NCI-H1092 (cell line): ENCODE measurements at places on chromosomes 5 and 9.

DNA sequence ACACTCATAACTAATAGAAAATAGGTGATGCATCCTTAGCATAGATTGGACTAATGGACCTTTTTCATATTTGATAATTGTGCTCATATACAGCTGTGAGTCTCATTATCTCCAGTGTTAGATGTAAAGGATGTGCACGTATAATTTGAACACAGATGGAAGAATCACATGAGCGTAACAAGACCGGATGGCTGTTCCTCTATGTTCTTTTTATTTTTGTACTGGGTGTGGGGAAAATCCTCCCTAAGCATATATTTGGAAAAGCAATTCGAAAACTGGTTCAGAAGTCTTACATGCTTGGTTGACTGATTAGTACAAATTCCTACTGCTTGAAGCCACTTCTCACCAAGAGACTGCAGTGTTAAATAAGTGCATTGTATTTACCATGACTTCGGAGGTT lies 230.2 kb downstream of the AOPEP start:
- DNase-seq, result no peak

DNA sequence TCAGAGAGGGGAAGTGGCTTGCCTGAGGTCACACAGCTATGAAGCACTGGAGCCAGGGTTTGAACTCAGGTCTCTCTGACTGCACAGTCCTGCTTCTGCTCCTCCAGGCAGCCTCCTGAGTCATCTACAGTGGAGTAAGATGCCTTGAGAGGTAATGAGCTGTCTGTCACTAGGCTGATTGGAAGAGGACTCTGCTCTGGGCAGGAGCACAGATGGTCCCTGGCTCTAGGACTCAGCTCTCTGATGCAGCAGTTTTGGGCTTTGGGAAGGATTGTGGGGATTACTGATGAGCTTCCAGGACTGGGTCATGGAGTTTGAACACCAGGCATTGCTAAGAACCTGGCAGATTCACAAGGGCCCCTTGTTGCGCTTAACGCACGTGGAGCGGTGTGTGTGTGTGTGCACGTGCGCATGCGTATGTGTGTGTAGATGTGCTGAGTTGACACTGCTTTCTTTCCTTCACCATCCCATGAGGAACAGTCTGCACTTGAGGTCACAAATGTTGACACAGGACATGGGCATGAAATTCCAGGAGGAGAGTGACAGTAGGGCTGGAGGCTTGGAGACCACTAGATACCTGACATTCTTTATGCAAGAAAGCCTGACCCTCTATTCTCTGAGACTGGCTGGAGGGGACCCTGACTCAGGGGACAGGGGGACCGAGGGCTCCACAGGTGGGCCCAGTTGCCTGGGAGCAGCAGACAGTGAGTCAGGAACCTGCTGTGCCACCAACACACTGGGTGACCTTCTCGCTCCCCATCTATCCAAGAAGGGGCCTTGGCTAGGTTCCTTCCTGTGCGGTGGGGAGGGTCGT lies 170.5 kb downstream of the RGS3 start:
- DNase-seq, result no peak

DNA sequence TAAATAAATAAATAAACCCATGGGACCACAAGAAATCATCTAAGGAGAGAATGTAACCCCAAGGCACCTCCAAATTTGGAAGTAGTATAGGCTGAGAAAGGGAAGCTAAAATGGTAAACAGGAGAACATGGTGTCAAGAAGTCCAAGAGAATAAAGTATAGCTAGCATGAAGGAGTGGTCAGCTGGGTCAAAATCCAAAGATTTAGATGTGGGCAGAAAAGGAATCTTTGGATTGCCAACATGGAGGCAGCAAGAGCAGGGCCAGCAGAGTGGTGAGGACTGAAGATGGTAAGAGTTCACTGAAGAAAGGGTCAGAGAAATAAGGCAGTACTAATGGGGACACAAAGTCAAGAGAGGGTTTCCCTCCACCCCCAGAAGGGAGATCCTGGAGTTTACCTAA lies 53.0 kb downstream of the TSSK1B start:
- no peak for DNase-seq

DNA sequence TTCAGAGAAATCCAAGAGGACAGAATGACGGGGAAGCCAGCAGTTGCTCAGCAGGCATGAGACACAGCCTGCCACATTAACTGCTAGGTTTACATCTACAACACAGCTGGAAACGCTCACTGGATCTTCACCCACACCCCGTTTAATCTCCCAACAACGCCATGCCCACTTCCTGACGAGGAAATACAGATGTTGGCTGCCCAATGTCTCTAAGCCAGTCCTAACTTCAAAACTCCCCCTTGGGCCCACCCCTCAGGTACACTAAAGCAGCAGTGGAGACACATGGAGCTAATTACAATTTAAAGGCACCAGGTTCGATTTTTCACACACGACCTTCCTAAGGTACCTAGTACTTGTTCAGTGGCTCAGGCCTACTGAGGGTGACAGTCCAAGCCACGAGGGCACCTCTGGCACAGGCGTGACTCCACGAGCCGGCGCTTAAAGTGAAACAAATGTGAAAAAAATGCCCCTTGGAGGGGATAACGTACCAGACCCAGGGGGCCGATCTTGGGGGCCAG lies 904 bp downstream of the RPL12 start:
- no peak for DNase-seq

GRCh38 chr5:77224672-77225355 lies 14.3 kb downstream of the PDE8B start:
- no peak for DNase-seq

DNA sequence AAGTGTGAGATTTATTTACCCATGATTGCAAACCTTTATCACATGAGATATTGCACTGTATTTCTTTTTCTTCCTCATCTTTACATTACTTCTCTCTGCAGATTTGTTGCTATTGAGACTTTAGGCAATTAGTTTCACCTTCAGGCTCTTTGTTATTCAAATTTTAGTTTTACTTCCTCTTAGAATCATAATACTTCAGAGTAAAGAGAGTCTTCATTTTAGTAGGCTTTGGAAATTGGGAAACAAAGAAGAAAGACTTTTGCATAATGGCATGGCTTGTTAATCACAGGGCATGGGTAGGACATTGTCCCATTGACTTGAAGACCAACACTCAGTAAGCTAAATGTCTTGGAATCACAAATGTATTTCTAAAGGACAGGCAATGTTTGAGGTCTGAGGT lies 1.2 kb upstream of the PCDHGA5 start:
- no peak for DNase-seq

- DNase-seq, result no peak
These were observed 15.6 kb upstream of the SPATA24 start for GRCh38 chr5:139419226-139420192.

DNA sequence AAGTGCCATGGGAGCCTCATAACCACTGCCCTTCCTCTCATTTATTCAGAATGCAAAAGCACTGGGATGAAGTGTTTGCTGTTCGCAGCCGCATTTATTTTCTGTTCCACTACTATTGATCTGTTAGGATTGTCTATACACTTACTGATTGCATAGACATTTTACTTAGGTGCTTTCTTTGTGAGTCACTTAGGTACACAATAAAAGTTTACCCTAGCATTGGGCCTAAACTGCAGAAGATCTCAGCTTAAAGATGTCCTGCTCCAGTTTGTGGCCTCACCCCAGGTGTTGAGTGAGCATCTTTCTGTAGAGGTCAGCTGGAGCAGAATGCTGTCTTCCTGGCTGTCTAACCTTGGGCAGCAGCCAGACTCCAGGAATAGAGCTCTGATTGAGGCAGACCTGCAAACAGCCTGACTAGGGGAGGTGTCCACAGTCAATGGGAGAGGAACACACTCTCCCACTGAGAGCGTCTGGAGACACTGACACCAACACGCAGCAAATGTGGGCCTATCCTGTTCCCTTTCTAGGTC lies 54.0 kb downstream of the GPR21 start:
- no peak for DNase-seq

- no peak for DNase-seq
These were observed 82.2 kb upstream of the BRINP1 start for GRCh38 chr9:119451426-119451825.

DNA sequence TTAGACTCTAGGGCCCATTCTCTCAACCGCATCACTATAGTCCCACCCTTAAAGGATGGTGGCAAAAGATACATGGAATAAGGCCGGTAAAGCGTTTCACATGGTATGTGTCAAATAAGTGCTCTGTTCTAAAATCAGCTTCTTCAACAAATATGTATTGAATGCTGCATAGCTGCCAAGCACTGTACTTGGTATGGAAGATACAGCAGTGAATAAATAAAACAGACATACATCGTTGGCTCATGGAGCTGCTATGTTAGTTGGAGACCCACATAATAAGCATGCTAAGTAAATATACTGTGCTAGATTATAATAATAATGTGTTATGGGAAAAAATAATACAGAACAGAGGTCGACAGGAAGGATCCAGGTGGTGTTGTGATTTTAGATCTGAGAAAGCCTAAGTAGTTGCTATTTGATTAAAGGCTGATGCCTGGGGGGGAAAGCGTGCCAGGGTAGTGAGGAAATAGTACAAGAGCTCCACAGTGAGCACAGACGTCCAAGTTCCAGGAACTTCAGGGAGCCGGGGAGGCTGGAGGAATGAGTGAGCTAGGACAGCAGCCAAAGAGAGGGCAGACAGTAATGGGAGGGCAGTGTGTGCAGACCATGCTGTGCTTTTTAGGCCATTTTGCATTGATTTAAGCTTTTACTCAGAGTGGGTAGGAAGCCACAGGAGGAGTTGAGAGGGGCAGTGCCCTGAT lies 93.7 kb downstream of the JAKMIP2 start:
- no peak for DNase-seq

GRCh38 chr5:56116599-56117141 lies 116.5 kb downstream of the ANKRD55 start:
- no peak for DNase-seq

DNA sequence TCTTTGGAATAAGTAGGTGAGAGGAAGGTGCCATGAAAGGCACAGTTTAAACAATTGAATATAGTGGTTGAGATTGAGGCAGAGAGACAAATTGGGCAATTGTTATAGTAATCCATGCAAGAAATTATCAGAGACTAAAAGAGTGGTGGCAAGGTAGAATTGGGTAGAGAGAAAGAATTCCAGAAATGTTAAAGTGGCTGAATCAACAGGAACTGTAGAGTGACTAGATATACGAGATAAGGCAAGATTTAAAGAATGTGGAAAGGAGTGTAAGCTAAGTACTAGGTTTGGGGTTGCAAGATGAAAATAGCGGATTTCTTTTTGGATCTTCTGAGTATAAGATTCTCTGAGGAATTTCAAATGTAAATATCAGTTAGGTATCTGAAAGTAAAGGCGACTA lies 285.2 kb downstream of the DMRTA1 start:
- DNase-seq, result no peak

GRCh38 chr9:19496321-19497050 lies 87.7 kb downstream of the ACER2 start:
- no peak for DNase-seq

DNA sequence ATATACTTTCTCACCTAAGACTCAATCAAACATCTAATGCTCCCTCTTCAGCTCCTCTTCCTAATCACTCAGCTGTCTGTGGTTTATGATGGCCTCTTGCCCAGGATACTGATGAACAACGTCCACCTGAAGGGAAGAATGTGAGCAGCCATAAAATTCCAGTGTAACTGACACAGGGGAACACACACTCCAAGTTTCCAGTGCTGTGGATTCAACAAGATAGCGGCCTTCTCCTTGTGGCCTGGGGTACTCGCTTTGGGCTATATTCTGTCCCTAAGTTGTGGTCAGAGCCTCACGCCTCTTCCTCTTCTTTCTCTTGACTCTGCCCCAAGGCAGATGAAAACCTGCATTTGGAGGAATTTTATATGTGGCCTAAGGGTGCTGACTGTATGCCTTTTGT lies 11.7 kb downstream of the B4GALT1 start:
- no peak for DNase-seq

GRCh38 chr9:4016789-4017188 lies 283.1 kb downstream of the GLIS3 start:
- no peak for DNase-seq

GRCh38 chr9:133122935-133123611 lies 2.0 kb upstream of the RALGDS start:
- no peak for DNase-seq

DNA sequence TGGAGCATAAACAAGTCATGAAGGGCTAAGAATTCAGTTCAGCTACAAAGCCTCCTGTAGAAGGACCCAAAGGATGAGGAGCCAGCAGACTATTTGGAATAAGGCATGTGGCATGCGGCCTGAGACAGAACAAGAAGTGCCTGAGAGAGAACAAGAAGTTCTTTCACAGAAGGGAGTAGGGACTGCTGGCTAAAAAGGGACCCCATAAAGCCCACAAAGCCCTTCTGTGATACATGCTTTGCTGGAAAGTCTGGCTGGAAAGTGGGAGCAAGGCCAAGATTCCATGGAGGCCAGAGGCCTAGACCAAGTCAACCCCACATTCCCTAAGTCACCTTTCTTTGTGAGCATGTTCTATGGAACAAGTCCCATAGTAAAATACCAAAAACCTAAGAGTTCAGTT lies 35.9 kb upstream of the UBAP2 start:
- no peak for DNase-seq

DNA sequence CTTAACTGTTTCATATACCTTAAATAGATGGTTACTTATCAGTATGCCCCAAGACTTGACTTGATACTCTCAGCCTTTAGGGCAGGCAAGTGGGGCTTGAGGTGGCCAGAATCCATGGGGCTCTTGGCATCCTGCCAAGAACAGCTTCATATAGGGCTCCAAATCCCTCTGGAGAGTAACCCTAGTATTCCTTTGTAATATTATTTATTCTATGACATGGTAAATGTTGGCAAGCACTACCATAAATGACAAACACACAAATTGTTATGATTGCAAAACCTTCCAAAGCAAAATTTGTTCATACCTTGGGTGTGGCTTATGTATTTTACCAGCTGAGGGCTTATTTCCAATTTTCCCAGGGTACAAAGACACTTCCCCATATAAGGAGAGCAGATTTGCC lies 257.4 kb upstream of the TRPC7 start:
- no peak for DNase-seq
